ENCODE measurements at places on chromosomes 12 and 14. TPM values are rescaled to one million over a fixed set of nuclear protein-coding genes. Genes with fewer than 3 reads are reported as not detected.

- H3K4me3 ChIP-seq: no peak overlapping the region
- H3K36me3 ChIP-seq: peaks cover 2% of the 10 kb centered on the region
- no peak overlapping the region for H3K27ac ChIP-seq
- H3K4me1 ChIP-seq: no peaks in the 10 kb centered on the region
Observed at GRCh38 chr14:34201909-34202637, 251.2 kb upstream of the EGLN3 start.

- no peaks in the 10 kb centered on the region for H3K27me3 ChIP-seq
- H3K4me1 ChIP-seq: no peaks in the 10 kb centered on the region
- 0 out of 2 replicates have a peak, but pooled peaks cover 4% of the 10 kb centered on the region for H3K36me3 ChIP-seq
- no peak overlapping the region for H3K27ac ChIP-seq
Observed at GRCh38 chr12:91877022-91877421, 268.6 kb downstream of the BTG1 start.

DNA sequence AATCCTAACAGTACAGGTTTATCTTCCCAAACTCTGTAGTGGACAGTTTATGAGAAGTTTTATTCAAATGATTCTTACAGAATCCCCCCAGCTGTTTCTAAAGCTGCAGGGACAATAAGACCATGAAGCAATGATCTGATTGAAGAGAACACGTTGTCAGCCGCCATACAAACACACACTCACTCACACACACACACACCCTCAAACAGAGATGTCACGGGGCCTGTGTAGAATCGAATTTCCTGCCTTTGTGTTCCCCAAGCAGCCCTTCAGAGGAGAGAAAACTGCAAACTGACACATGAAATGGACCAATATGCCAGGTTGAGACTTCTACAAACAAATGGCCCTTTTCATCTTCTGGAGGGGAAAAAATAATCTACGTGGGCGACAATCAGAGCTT, 80.5 kb upstream of the TBX3 start:
- no peaks in the 10 kb centered on the region for H3K36me3 ChIP-seq
- no peak for DNase-seq
- no peaks in the 10 kb centered on the region for H3K4me1 ChIP-seq
- no peak overlapping the region for H3K27ac ChIP-seq
- no peak overlapping the region for H3K4me3 ChIP-seq
- no peaks in the 10 kb centered on the region for H3K27me3 ChIP-seq

- H3K4me3 ChIP-seq: no peak overlapping the region
- no peaks in the 10 kb centered on the region for H3K36me3 ChIP-seq
- H3K27me3 ChIP-seq: no peaks in the 10 kb centered on the region
- H3K4me1 ChIP-seq: no peaks in the 10 kb centered on the region
- no peak for DNase-seq
Observed at GRCh38 chr12:68157380-68157779, 2.2 kb downstream of the IFNG start.

DNA sequence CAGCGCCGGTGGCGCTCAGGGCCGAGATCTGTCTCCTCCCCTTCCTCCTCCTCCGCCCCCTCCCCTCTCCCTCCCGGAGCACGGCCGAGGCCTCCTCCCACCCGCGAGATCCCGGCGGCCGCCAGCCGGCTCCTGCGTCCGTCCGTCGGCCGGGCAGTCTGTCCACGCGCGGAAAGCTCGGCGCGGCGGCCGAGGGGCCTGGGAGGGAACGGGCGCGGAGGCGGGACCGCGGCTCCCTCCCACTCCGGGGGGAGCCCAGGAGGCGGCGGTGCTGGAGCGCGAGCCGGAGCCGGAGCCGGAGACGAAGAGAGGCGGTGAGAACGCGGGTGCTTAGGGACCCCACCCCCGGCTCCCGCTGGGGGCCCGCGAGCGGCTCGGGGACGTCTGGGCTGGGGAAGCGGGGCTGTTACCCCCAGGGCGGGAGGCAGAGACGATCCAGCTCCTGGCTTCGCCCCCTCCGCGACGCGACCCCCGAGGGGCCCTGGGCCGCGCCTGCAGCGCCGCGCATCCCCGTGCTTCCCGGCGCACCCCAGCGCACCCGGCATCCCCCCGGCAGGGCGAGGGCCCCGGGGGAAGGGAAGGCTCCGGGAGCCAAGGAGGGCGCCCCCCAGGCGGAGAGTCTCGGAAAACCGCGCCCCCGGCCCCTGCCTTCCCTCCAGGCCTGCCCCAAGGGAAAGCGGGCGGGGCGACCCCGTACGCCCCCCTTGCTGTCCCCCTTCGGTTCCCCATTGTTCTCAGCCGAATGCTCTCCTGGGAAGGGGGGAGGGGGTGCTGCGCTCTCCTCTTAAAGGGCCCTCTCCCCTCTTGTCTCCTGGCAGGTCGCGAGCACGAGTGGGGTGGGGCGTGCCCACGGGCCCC, at the start of gene DTX1:
DTX1 (plus strand) TSS at position 100 of the 858 bp plus-strand sequence. CDS start 1,463 bp downstream, outside the sequence.
- peaks cover 14% of the 10 kb centered on the region for H3K27me3 ChIP-seq
- DNase-seq: no peak

- peaks cover 7% of the 10 kb centered on the region for H3K36me3 ChIP-seq
- H3K4me1 ChIP-seq: 0 out of 2 replicates have a peak, but pooled peaks cover 3% of the 10 kb centered on the region
- no peaks in the 10 kb centered on the region for H3K27me3 ChIP-seq
- DNase-seq: no peak
- no peak overlapping the region for H3K27ac ChIP-seq
- H3K4me3 ChIP-seq: no peak overlapping the region
Observed at GRCh38 chr12:38875586-38876228, 29.7 kb downstream of the CPNE8 start.

DNA sequence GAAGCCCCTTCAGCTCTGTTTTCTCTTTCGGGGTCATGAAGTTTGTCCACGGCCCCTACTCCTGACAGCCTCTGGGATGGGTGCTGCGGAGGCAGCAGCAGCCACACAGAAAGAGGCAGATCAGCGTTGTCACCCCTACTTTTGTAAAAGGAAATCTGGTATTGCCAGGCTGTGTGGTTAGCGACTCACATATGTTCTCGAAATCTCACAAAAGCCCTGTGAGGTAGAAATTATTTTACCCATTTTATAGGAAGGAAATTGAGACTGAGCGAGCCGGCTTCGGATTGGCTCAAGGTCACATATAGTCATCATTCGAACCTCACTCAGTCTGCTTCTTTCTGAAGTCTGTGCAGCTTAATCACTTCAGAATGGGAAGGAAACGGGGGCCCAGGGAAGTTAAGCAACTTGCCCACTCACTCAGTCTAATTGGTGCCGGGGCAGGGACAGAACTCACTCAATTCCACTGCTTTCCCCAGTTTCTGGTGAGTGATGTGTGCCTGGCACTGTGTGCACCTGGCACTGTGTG, 1.1 kb upstream of the CKAP4 start:
- no peak for DNase-seq
- H3K36me3 ChIP-seq: peaks cover 5% of the 10 kb centered on the region
- peak overlapping the region; percentile 75 for H3K4me3 ChIP-seq
- H3K27me3 ChIP-seq: no peaks in the 10 kb centered on the region

DNA sequence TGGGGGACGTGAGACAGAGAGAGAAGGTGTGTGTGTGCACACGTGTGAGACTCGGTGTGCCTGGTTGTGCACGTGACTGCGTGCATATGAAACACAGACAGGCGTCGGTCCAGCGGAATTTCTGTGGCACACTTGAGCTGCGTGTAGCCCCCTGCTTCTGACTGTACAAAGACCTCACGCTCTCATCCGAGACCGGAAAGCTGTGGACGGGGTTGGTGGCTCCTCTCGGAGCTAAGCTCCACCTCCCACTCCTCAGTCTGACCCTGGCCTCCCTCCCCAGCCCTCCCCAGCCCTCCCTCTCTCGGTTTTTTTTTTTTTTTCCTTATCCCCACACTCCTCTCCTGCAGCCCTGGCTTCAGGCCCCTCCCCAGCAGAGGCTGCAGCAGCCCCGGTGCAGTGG, 8.3 kb upstream of the C14orf180 start:
- H3K36me3 ChIP-seq: no peaks in the 10 kb centered on the region
- H3K27me3 ChIP-seq: no peaks in the 10 kb centered on the region
- no peak overlapping the region for H3K4me3 ChIP-seq

- no peak for DNase-seq
- peaks cover 6% of the 10 kb centered on the region for H3K36me3 ChIP-seq
- H3K27me3 ChIP-seq: no peaks in the 10 kb centered on the region
- no peak overlapping the region for H3K4me3 ChIP-seq
- H3K27ac ChIP-seq: no peak overlapping the region
- H3K4me1 ChIP-seq: no peaks in the 10 kb centered on the region
Observed at GRCh38 chr12:67818459-67818903, 169.9 kb downstream of the DYRK2 start.

DNA sequence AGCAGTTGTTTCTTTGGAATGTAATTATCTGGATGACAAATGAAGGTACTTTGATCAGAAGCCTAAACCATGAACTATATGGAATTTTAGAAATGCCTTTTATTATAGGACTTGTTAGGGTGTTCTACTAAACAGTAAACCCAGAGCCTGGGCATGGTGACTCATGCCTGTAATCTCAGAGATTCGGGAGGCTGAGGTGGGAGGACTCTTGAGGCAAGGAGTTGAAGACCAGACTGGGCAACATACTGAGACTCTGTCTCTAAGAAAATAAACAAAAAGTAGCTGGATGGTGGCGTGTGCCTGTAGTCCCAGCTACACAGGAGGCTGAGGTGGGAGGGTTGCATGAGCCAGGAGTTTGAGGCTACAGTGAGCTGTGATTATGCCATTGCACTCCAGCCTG, 23.9 kb downstream of the PALS1 start:
- H3K4me3 ChIP-seq: no peak overlapping the region
- no peaks in the 10 kb centered on the region for H3K27me3 ChIP-seq
- no peak for DNase-seq
- no peaks in the 10 kb centered on the region for H3K36me3 ChIP-seq

DNA sequence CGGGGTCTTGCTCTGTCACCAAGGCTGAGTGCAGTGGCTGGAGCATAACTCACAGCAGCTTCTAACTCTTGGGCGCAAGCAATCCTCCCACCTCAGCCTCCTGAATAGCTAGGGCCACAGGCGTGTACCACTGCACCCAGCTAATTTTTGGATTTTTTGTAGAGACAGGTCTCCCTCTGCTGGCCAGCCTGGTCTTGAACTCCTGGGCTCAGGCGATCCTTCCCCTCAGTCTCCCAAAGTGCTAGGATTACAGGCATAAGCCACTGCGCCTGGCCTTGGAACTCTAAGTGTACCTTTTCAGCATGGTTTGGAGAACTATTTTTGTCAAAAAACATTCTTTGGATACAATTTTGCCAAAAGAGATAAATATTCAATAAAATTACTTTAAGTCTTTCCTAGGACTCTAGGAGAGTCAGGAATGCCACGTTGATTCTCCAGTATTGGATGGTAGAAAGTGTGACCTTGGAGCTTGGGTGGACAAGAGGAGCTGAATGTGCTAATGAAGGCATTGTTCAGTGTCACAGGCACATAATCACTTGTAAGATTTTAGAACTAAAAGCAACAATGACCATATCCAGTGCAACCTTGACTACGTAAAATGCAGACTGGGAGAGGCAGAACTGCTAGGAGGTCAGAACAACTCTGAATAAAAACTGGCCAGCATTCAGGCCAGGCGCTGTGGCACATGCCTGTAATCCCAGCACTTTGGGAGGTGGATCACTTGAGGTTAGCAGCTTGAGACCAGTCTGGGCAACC, 2.8 kb downstream of the SRSF9 start:
- peak overlapping the region; percentile 52 for H3K4me3 ChIP-seq
- peaks cover 44% of the 10 kb centered on the region for H3K36me3 ChIP-seq
- H3K4me1 ChIP-seq: no peaks in the 10 kb centered on the region
- no peaks in the 10 kb centered on the region for H3K27me3 ChIP-seq
- no peak overlapping the region for H3K27ac ChIP-seq

GRCh38 chr12:989051-989450, 2.0 kb upstream of the ERC1 start:
- H3K36me3 ChIP-seq: no peaks in the 10 kb centered on the region
- no peak for DNase-seq
- H3K27ac ChIP-seq: no peak overlapping the region
- peaks cover 3% of the 10 kb centered on the region for H3K4me1 ChIP-seq
- H3K4me3 ChIP-seq: no peak overlapping the region

- peak overlapping the region; percentile 70 for H3K4me3 ChIP-seq
- H3K27ac ChIP-seq: no peak overlapping the region
- peaks cover 9% of the 10 kb centered on the region for H3K27me3 ChIP-seq
- DNase-seq: no peak
- peaks cover 6% of the 10 kb centered on the region for H3K36me3 ChIP-seq
Observed at GRCh38 chr12:132446633-132447326, 43.2 kb upstream of the FBRSL1 start.

DNA sequence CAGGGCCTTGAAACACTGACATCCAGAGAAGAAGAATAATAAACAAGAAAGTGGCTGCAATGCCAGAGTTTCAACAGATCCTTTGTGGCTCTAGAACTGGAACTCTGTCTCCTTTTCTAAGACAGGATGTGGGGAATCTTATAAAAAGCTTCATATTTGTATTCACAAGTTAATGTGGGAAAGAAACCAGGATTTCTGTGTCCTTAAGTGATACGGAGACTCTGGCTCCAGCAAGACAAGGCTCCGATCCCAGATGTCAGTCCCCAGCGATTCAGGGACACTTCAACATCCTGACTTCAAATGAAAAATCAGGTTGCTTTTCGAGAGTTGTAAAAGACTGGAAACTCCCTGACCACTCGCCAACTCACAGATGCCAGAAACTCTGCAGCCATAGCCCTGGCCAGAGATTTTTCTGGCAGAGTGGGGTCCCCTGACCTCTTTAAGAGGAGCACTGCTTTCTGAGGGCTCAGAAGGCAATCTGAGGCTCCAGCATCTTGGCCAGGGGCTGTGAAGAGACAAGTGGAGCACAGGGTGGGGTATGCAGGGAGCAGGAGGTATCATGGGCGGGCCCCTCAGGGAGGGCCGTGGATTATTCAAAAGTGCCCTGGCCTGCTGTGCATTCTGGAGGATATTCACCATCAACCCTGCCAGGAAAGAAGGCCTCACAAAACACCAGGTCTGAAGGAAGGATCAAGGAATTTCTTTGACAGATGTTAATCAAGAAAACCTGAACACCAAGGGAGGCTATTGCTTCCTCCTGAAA, 53.3 kb downstream of the TMX1 start:
- no peak overlapping the region for H3K4me3 ChIP-seq
- no peaks in the 10 kb centered on the region for H3K27me3 ChIP-seq
- DNase-seq: no peak
- H3K27ac ChIP-seq: no peak overlapping the region
- no peaks in the 10 kb centered on the region for H3K4me1 ChIP-seq
- H3K36me3 ChIP-seq: peaks cover 4% of the 10 kb centered on the region

GRCh38 chr12:108888031-108888430, 8.1 kb downstream of the DAO start:
- H3K4me1 ChIP-seq: no peaks in the 10 kb centered on the region
- no peak overlapping the region for H3K27ac ChIP-seq
- H3K4me3 ChIP-seq: no peak overlapping the region
- H3K27me3 ChIP-seq: no peaks in the 10 kb centered on the region

The KLRC4 gene
- total RNA-seq: not detected

The PPP1R36 gene
- total RNA-seq: 0.66 TPM

The KCNA5 gene
- 0.09 TPM for total RNA-seq

The CCDC177 gene
- 6.2 TPM for total RNA-seq

The SPIC gene
- total RNA-seq: not detected

The DPY19L2 gene
- total RNA-seq: 4.9 TPM

The CDCA3 gene
- 48.6 TPM for total RNA-seq

Data from H9 (cell line).